Astrocyte of the cerebellum (primary cell): ENCODE measurements at places on chromosomes 16 and 17.

- no peak for DNase-seq
Observed at GRCh38 chr16:87780385-87780989, 14.7 kb upstream of the KLHDC4 start.

DNA sequence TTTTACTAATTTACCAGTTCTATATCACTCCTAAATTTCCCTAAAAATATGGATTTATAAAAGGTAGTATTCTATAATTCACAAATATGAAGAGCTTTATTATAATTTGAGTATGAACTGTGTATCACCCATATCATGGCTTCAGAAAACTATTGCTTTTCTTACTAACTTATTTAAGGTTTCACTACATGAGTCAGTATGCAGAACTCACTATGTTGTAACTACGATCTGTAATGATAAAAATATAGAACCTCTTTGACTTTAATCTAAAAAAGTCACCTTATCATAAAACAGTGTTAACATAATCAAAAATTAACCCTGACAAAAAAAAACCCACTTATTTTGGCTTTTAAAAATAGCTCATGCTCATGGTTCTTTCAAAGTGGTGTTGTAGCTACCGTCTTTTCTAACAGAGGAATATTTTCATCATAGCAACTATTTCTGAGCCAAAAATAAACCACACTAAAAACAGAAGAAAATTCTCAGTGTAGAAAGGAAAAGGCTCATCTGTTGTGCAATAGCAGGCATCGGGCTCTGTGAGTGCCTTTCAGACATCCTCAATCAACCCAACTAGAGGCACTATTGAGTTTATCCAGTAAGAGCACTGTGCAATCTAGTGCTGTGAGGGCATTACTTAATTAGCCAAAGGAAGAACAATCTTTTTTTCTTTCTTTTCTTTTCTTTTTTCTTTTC is 42.1 kb downstream of the ITGAM start:
- no peak for DNase-seq

DNA sequence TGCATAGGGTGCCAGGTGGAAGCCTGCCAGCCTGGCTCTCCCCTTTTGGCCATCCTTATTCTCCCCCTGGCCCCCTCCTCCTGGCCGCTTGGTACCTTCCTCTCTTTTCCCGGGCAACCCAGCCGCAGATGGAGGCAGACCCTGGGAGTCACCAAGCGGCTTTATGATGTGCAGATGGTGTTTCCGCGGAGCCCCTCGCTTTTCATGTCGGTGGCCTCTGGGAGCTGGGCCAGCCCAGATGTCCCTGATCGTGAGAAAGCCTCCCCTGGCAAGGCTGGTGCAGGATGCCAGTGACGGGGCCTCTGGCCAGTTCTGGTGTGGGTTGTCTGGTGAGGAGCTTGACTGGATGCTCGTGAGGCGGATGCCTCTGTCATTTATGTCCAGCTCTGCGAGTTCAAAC is 18.0 kb upstream of the BRD7 start:
- DNase-seq = no peak

DNA sequence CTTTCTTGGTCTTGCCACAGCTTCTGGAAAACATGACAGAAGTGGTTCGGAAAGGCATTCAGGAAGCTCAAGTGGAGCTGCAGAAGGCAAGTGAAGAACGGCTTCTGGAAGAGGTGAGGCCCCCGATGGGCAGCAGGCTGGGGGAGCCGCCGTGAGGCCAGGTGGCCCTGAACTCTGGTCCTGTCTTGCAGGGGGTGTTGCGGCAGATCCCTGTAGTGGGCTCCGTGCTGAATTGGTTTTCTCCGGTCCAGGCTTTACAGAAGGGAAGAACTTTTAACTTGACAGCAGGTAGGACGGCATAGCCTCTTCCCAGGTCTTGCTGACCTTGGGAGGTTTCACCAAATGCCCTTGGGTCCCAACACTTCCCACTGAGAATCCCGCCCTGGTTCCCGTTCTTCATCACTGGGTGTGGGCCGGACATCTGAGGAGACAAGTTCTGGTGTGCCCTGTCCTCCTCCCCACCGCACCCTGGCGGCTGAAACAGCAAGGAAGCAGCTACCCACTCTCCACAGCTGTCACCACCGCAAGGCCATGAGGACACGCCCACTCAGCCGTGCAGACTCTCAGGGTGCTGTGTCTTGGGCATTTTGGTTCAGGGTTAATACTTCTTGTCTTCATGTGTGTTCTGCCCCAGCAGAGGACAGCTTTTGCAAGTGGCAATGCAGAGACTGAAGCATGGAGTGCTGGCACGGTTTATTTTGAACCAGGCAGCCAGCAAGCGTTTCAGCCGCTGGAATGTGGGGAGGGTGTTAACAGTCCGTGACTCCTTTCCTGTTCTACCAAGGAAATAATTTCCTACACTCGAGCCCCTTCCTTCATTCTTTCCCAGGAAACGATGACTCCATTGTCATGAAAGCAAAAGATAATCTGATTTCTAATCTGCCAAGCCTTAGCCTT is 21.4 kb downstream of the NTAN1 start:
- no peak for DNase-seq

DNA sequence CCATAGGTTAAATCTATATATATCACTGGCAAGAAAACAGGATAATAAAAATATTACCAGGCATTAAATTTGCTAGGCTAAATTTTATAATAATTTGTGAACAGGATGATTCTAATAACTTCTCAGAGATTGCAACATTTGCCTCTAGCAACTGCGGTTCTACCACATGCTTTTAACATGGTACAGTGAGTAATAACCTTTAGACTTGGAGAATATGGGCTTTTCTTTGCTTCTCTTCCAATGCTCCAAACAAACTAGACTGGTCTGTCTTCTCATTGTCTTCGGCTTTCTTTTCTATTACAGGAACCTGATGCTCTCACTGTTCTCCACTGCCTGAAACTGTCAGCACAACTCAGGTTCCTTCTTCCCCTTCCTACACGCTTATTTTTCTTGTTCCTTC is 80.6 kb downstream of the CA4 start:
- DNase-seq = no peak

GRCh38 chr16:51615141-51615540 is 464.1 kb upstream of the SALL1 start:
- no peak for DNase-seq
